NCI-H774 (cell line): ENCODE measurements at places on chromosomes 3 and 15.

DNA sequence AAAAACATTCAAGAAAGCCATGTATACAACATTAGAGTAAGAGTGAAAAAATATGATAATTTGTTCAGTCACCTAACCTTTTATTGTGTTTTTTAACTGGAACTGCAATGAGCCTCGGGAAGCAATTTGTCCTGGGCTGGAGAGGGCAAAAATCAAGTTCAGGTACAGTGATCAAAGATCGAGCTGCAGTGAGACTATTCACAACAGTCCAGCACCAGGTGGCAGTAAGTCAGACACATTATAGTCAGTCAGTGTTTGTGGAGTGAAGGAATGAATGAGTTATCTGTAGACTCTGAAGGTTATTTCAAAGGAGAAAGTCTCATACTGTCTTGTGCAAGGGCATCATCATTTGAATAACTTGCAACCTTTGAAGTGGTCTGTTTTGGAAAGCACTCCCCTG, 116.6 kb downstream of the CHDH start:
- no peak for DNase-seq

DNA sequence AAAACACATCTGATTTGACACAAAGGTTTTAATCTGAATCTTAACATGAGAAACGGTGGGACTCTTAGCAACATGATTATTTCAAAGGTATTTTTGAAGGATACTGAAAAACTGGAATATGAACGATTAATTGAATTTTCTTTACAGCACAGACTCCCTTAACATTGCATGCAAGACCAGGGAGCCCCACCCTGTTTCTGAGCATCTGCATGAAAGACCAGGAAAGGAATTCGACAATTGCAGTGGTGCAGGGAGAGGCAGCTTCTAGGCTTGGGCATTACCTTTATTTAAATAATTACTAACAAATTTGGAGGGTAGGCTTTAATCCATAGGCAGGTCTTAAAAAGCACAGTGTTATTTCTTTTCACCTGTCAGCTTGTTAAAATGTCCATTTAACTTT, 240.6 kb upstream of the TOPAZ1 start:
- no peak for DNase-seq

GRCh38 chr3:27677565-27677964, 44.6 kb downstream of the EOMES start:
- no peak for DNase-seq

DNA sequence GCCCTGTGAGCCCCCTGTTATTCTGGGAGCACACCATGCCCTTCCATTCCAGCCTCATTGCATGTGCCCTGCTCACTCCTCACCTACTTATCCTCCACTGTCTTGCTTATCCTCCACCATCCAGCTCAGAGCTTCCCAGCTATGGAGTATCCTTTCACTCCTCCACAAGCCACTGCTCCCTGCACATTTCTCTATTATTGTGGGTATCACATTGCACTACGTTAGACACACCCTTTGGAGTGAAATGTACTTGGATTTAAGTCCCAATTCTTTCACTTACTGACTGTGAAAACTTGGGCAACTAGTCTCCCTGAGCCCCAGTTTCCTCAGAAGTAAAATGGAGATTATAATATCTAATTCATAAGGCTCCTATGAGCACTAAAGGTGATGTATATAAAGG, 4.3 kb downstream of the MASP1 start:
- DNase-seq = no peak

GRCh38 chr3:94671078-94671477, 608.2 kb downstream of the NSUN3 start:
- DNase-seq = no peak

DNA sequence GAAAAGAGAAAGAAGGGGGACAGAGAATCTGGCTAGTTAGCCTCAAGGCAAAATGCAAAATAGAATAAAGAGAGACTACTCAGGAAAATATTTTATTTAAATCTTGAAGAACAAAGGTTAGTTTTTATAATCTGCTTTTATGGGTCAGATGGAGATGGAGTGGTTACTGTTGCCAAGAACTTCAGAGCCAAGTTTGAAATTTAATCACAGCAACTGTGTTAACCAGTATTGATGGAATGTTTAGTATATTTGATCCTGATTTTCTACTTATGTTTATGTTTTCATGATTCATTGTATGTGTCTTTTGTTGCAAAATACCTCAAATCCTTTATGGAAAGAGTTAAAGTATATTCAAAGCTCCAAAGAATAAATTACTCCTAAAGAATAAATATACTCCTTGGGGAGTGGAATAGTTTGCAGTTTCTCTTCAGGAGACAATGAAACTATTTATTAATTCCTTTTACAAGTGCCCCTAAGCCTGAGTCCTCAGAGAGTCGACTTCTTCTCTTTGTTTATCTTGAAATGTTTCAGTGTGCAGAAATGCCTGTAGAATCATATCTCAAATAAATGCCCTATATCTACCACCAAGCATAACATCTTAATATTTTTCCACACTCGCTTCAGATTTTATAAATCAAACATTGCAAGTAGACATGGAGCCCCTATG, 60.9 kb upstream of the THSD4 start:
- DNase-seq = no peak

DNA sequence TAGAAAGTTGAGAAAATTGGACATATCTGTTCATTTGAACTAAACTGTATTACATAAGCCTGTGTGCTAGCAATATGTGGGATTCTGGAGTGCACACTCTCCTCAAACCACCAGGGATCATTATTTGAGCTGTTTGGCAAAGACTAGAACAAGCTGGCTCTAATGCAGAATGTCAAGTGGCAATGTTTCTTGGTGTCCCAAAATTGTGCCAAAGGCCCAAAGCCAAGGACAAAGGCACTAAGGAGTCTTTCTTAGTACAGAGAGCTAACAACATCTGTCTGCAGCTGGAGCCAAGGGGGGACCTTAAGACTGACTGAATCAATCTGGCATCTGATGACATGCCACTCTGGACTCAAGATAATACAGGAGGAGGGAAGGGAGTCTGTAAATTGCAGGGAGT, 76.7 kb upstream of the STRIT1 start:
- DNase-seq = no peak

DNA sequence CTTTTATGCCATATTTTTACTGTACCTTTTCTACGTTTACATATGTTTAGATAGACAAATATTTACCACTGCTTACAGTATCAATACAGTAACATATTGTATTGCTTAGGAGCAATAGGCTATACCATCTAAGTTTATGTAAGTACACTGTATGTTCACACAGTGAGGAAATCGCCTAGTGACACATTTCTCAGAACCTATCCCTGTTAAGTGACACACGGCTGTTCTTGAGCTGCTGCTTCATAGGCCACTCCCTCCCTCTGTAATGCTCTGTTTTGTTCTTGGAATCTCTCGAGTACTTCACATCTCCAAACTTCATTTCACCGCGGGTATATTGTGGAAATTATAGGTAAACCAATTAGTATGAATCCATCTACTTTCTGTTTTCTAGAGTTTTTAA, 13.4 kb upstream of the SELENOT start:
- no peak for DNase-seq

- no peak for DNase-seq
Observed at GRCh38 chr3:127987309-127987995, 64.8 kb upstream of the SEC61A1 start.

DNA sequence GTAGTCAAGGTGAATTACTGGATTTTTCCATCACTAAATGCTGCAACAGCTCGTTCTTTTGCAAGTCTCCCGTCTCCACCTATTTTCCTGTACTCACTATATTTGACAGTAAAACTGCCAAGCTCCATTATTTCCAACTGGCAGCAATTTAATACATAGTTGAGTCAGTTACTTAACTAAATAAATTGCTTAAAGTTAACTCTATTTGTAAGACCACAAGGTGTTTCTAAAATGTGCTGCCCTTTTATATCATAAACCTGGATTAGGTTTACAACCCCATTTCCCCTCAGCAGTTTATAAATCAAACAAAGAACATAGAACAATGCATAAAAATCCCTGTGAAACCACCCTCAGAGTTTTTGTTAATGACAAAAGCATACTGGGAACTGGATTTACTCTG, 211.4 kb upstream of the DPH6 start:
- DNase-seq = peak; percentile 47

DNA sequence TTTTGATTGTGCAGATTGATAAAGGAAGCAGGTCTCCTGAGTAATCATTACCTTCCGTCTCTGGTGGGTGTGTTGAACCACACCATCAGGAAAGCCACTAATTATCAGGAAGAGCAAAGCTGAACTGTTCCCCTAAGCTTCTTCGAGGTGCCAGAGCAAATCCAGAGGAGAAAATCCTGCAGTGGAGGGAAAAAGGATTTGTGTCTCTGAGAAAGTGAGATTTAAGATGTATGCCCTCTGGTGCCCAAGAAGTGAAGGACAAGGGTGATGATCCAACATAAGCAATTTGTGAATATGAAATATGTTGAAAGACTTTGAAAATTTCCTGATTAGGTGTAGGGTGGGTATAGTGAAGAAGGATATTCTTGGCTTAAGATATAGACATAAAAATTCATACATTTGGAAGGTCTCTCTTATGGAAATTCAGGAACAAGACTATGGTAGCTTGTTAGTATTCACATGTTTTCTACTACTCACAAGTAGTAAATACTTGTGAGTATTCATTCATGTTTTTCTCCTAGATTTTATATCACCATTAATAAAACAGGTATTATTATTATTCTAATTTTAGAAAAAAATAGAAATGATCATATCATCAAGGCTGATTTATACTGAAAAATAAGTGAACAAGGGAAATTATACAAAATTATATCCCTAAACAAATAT, 34.8 kb downstream of the COMMD2 start:
- peak; percentile 47 for DNase-seq

DNA sequence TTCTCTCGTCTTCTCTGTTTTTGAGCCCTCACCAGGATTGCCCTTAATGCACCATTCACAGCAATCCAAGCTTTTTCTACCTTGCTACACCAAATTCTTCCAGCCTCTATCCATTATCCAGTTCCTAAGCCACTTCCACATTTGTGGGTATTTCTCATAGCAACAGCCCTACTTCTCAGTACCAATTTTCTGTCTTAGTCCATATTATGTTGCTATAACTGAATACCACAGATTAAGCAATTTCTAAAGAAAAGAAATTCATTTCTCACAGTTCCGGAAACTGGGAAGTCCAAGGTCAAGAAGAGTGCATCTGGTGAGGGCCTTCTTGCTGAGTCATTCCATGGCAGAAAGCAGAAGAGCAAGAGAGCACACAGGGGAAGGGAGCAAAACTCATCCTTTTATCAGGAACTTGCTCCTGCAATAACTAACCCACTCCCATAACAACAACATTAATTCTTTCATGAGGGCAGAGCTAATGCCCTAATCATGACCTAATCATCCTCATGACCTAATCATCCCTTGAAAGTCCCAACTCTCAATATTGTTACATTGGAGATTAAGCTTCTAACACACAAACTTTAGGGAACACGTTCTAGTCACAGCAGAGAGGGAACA, 9.7 kb upstream of the EIF1B start:
- no peak for DNase-seq

- no peak for DNase-seq
Observed at GRCh38 chr15:58095415-58095814, 29.9 kb upstream of the ALDH1A2 start.

DNA sequence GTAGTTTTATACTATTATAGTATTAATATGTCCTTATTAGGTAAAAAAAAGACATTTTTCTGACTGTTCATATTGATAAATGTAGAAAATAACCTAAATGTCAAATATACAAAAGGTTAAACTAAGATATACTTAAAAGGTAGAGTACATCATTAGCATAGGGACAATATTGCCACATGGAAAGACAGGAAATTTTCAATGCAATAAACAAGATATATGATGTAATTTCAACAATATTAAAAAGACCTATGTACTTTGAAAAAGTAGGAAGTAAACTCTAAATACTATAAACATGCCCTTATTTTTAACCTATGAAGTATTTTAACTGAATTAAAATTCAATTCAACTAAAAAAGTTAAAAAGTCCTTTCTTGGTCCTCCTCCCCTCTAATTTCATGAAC, 1.9 kb downstream of the SPG11 start:
- DNase-seq = no peak

GRCh38 chr3:64548200-64548889, 139.5 kb downstream of the ADAMTS9 start:
- no peak for DNase-seq

- no peak for DNase-seq
Observed at GRCh38 chr3:170055209-170055608, 17.4 kb downstream of the GPR160 start.

- DNase-seq = peak; percentile 65
Observed at GRCh38 chr3:160449636-160450598, at the start of gene TRIM59. TSS of gene TRIM59 (minus strand) at chr3:160449786. CDS start at chr3:160439183, 10,603 bp downstream.

DNA sequence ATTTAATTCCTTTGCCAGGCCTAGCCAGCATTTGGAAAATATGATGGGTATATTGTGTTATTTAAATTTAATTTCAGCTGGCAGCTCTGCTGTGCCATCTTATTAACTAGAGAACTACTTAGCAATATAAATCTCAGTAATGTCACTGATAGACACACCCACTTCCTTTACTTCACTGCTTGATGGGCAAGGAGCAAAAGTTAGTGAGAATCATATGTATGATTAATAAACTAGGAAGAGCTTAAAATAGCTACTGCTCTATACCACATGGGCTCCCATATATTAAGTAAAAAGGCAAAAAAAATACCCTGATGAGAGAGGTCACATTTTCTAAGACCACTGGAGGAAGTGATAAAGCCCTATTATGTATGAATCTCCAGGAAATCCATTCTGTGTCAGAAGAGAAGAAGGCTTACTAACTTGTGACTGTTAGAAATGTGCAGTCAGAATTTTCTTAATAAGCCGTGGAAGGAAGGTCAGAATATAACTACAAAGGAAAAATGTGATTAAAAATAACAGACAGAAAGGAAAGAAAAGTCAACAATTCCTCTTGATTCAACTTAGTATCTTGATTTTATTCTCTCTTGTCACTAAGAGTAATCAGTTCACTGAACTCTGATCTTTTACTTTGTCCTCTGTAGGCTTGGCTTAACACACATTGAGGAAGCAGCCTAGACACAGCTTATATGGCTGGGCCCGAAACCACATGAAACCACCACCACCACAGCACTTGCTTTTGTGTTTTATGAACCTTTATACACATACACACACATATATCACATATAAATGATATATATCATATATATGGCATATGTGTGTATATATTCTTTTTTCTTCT, 1233.9 kb upstream of the ALCAM start:
- DNase-seq = no peak

- peak; percentile 41 for DNase-seq
Observed at GRCh38 chr15:72199721-72200212, 2.2 kb upstream of the GRAMD2A start.

GRCh38 chr3:12829886-12830784, 11.2 kb downstream of the RPL32 start:
- no peak for DNase-seq

DNA sequence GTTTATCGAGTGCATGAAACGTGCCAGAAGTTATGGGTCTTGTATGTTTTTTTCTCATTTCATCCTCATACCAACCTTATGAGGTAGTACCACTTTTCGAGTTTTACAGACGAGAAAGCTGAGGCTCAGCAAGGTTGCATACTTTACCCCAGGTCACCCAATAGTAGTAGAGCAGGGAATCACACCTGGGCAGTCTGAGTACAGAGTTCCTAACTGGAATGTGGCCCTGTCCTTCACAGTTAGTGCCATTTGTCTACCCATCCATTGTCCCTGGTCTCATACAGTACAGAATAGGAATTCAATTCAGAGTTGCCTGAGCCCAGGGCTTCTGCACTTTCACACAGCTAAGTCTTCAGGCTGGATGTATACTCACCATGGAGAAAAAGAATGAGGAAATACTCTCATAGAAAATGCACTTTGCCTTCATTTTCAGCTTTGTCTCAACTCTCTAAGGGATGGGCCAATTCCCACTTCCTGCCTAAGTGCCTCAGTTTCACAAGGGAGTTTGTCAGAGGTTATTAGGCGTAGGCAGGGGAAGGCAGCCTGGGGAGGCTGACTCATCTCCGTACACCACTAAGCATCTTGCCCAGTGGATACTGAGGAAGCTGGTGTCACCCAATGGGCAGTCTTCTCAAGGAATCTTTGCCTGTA, 93.2 kb downstream of the TMEM212 start:
- no peak for DNase-seq
